Pulmonary artery endothelial cell (primary cell): ENCODE measurements at places on chromosomes 4 and X. TPM values are rescaled to one million over a fixed set of nuclear protein-coding genes. Genes with fewer than 3 reads are reported as not detected.

SHISA3 gene
- 17.2 and 166 TPM in 2 replicates for total RNA-seq

SAGE1 gene
- not detected in 2 replicates for total RNA-seq

GRCh38 chrX:16347968-16348670 lies 180.8 kb downstream of the MAGEB17 start:
- DNase-seq = no peak

TRPC5OS gene
- total RNA-seq = not detected in 2 replicates
